ENCODE measurements at places on chromosomes 6 and 20. TPM values are rescaled to one million over a fixed set of nuclear protein-coding genes. Genes with fewer than 3 reads are reported as not detected.
A peak's percentile ranks its signal among the peaks of the same experiment; 100 is the strongest.

DNA sequence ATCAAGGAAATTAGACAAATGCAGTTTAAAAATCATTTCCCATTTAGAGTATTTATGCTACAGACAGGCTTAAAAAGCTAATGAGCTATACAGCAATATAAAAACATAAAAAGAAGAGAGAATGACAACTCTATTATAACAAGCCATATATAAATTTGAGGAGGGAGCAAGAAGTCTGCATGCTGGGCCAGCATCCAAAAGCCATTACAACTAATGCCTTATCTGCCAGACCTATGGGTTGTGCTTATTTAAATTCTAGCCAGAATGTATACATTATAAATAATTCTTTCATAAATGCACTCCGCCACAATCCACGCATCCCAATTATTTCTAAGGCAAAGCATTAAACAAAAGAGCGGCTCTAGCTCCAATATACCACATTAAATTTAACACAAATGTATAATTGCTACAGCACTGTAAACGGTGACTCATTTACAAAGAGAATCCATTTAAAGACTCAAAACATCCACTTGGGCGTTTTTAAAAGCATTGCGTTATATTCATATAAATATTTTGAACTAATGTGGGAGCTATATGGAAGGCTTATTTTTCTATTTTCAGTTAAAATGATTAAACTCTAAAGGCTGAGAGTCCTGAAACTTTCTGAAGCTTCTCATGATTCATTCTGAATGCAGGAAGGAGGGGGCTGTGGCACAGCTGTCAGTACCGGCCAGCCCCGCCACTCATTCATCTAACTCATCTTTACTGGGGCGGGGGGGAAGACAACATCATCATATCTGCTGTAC lies 37.7 kb upstream of the RAB22A start:
- no peaks in the 10 kb centered on the region for H3K27me3 ChIP-seq
- H3K27ac ChIP-seq: no peak overlapping the region
- H3K36me3 ChIP-seq: no peaks in the 10 kb centered on the region
- no peaks in the 10 kb centered on the region for H3K4me1 ChIP-seq

GRCh38 chr20:5001174-5002076 lies at the start of gene SLC23A2:
TSS of gene SLC23A2 (minus strand) at chr20:5001510. CDS start at chr20:4932562, 68,948 bp downstream.
- no peaks in the 10 kb centered on the region for H3K4me1 ChIP-seq
- H3K4me3 ChIP-seq: peak within 1 kb of the TSS; percentile 92
- H3K27ac ChIP-seq: peak within 1 kb of the TSS; percentile 54
- no peaks in the 10 kb centered on the region for H3K27me3 ChIP-seq
- DNase-seq: peak; percentile 16
- H3K36me3 ChIP-seq: no peaks in the 10 kb centered on the region

DNA sequence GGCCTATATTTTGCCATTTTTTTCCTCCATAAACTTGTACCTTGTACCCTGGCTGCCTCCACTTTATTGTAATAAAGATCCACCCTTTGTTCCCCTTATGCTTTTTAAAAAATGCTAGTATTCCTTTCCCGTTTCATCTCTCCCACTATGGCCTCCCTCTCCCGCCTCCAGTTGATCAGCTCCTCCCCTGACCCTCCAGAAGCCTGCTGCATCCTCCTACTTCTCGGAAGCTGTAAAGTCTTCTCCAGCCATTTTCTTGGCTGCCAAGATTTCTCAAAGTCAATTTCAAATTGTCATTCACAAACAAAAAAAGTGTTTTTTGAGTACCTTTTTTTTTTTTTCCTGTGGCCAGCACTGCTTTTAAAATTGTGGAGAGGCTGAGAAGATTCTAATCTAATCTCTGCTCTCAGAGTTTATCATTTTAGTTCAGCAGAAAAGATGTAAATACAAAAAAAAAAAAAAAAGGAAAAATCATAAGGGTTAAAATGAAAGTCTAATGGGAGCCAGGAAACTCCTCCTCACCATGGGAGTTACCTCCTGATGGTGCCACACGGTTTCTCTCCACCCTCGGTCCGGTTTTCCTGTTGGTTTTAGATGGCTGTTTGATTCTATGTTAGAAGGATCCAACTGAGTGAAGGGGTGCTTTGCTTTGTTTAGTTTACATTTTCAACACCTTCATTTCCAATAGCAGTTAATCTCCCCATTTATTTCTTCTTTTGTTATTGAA lies 103.0 kb upstream of the KCNK16 start:
- H3K4me1 ChIP-seq: no peaks in the 10 kb centered on the region
- peak overlapping the region; percentile 45 for H3K27ac ChIP-seq
- DNase-seq: no peak
- no peaks in the 10 kb centered on the region for H3K36me3 ChIP-seq

GRCh38 chr6:158086054-158086503 lies 82.0 kb downstream of the SERAC1 start:
- no peak overlapping the region for H3K27ac ChIP-seq
- H3K4me3 ChIP-seq: no peak overlapping the region
- no peaks in the 10 kb centered on the region for H3K36me3 ChIP-seq
- no peak for DNase-seq

DNA sequence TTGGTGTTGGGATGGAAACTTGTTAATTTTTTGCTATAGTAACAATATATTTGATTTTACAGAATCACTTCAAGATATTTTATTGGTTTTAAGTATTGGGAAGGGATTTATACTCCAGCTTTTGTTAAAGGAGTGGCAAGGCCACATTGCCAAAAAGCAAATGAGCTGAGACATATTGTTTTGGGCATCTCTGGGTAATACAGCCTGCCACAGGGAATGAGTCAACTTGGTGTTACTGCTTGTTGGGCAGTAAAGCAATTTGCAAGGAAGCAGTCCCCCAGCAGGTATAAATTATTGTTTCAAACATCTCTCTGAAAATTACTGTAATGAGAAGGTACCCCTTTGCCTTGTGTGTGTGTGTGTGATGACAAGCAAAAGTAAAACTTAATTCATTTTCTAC lies 868.3 kb upstream of the FLRT3 start:
- no peaks in the 10 kb centered on the region for H3K36me3 ChIP-seq
- H3K4me3 ChIP-seq: no peak overlapping the region
- H3K27me3 ChIP-seq: no peaks in the 10 kb centered on the region
- H3K4me1 ChIP-seq: no peaks in the 10 kb centered on the region

DNA sequence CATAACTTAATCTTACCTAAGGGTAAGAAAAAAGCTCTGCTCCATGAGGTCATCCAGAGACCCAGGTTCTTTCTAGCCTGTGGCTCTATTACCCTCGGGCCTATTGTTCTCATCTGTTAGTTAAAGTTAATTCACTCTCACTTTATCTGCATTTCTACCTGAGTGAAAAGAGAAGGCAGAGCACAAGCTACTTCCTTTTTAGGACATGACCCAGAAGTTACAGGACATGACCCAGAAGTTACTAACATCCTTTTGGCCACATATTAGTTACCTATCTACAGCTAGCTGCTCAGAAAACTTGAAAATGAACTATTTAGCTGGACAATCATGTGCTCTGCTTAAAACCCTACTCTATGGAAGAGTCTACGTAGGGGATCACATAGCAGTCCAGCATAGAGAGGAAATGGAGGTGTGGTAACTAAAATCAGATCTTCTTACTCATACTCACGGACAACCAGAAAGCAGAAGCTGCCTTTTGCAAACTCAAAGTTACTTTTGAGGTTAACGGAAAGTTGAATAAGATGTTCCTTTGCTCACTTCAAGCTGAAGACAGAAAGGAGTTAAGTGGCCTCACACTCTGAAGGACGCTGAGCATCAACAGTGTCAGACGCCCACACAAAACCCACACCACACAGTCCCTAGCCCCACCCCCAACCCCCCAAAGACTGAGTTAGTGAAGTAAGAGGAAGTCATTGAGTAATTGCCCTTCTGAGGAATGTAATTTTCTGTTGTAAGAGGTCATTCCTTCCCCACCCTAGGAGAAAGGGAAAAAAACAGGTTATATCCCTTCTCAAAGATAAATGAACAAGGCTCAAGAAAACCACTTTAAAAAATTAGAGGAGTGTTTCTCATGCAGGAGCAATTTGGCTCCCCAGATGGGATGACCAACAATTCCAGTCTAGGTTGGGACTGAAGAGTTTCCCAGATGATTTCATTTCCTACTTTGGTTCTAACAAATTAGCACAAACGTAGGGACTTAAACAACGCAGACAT lies 45.9 kb upstream of the TAB2 start:
- no peaks in the 10 kb centered on the region for H3K36me3 ChIP-seq
- H3K4me3 ChIP-seq: no peak overlapping the region
- DNase-seq: no peak
- no peaks in the 10 kb centered on the region for H3K27me3 ChIP-seq

DNA sequence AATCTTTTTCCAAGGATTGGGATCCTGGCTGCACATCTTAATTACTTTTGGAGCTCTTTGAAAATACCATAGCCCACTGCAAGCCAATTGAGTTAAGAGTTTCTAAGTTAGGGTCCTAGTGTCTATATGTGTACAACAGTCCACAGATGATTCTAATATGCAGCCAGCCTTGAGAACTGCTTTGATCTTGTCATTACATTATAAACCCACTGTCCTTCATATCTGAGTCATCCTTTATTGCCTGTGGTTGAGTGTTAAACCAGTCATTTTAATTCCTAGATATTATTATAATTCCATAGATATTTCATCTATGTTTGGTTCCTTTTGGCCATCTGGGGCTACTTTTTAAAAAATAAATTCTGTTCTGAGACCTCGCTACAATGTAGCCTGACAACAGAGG lies 24.1 kb downstream of the MCM8 start:
- H3K4me3 ChIP-seq: no peak overlapping the region
- no peaks in the 10 kb centered on the region for H3K27me3 ChIP-seq
- H3K27ac ChIP-seq: no peak overlapping the region
- H3K36me3 ChIP-seq: no peaks in the 10 kb centered on the region
- H3K4me1 ChIP-seq: no peaks in the 10 kb centered on the region

The IRF4 gene
- total RNA-seq: 0.55 TPM

The OPN5 gene
- not detected for total RNA-seq

Measured in uterus (tissue), 4 donors.